ENCODE measurements at places on chromosomes 1 and 21.
A peak's percentile ranks its signal among the peaks of the same experiment; 100 is the strongest.

DNA sequence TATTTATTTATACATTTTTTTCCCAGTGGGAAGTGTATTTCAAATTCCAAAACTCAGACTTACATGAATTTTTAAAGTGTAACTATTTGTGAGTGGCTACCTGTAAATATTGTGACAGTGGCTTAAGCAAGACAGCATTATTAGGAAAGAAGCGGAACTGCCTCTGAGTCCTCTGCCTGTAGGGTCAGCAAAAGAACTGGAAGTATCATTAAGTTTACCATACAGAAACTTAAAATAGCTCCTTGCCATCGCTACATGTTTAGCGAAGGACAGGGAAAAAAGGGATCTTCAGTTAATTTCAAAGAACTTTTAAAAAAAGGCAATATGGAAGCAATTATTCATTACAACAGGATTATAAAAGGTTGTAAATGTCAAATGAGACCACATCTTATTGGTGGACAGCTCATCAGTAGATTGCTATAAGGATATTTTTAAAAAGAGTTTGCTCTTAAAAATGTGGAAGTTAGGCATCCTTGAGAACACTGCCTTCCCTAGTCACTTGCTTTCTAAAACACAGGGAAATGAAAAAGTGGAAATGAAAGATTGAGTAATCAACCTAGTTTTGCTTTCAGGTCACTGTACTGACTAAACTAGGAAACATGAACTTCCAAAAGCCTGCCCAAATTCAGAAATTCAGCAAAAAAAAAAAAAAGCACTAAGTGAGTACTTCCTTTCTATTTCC, 39.2 kb downstream of the NSL1 start:
- peak; percentile 12 for DNase-seq

- DNase-seq, result no peak
These were observed 284.1 kb upstream of the BEND5 start for GRCh38 chr1:49060766-49061165.

DNA sequence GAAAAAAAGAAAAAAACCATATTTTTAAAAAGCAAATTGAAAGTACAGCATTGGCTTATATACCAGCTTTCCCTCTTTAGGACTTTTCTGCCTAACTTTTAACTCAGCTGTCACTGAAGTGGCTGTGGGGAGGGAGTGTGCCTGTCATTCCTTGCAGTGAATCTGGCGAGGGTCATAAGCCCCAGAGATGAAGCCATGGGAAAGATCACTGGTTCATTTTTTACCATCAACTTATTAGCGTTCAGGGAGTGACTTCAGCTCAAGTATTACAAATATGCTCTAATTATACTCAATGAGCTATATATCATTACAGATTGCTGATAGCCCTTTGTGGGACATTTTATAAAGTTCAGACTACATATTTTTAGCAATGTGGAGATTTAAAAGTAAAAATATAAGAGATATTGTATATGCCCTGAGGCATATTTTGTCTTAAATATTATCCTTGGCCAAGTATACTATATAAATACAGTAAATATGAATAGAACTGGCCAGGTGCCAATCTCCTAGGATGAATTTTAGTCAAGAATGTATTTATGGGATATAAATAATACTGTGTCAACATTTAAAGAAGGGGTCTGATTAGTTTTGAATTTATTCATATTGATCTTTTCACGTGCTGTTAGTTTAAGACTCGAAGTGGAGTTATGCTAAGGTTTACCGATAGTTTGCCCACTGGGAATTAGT, 4.4 kb downstream of the TGFB2 start:
- no peak for DNase-seq

- DNase-seq, result no peak
These were observed 108.4 kb upstream of the DAB1 start for GRCh38 chr1:57532299-57532698.

DNA sequence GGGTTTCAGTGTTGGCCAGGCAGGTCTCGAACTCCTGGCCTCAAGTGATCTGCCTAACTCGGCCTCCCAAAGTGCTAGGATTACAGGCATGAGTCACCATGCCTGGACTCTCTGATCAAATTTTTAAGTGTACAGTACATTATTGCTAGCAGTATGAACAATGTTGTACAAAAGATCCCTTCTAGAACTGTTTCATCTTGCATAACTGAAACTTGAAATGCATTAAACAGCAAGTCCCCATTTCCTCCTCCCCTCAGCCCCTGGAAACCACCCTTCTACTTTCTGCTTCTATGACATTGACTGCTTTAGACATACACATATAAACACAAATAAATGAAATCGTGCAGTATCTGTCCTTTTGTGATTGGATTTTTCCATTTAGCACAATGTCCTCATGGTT, 463.4 kb downstream of the PTPRC start:
- no peak for DNase-seq

GRCh38 chr1:110185181-110185580, 24.9 kb upstream of the KCNC4 start:
- DNase-seq, result no peak

- DNase-seq, result no peak
These were observed 32.6 kb downstream of the COLGALT2 start for GRCh38 chr1:184004935-184005334.

- no peak for DNase-seq
These were observed 255.0 kb upstream of the ADGRL2 start for GRCh38 chr1:81545734-81546133.

DNA sequence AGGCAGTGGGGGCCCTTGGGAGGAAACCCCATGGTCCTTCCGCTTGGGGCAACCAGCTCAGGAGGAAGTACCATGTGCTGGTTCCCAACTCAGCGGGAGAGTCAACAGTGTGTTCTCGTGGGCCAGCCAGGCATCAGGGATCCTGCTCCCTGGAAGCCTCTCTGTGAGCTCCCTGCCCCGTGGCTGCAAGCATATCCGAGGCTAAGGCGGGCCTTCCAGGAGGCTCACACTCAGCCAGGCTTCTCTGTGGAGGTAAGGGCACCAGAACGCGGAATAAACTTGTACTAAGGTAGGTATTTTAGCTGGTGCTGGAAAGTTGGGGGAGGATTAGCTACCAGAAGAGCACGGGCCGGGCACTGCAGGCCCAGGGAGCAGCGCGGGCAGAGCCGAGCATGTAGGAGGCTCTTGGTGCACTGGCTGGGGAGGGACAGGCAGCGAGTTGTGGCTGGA, 74.7 kb upstream of the POU3F1 start:
- DNase-seq, result no peak

DNA sequence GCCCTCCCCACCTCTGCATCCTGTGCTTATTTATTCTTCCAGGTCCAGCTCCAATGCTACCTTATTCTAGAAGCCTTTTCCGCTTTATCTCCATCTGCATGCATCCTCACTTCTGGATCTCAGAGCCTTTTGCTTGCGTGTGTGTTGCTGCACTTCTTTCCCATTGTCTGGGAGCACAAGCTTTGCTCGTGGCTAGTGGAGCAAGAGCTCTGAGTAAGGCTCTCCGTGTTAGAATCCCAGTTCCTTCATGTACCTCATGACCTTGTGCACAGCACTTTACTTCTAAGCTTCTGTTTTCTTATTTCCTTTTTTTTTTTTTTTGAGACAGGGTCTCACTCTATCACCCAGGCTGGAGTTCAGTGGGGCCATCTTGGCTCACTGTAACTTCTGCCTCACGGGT, 140.0 kb upstream of the POU3F1 start:
- no peak for DNase-seq

- DNase-seq, result no peak
These were observed 37.7 kb upstream of the IPO9 start for GRCh38 chr1:201791051-201791778.

DNA sequence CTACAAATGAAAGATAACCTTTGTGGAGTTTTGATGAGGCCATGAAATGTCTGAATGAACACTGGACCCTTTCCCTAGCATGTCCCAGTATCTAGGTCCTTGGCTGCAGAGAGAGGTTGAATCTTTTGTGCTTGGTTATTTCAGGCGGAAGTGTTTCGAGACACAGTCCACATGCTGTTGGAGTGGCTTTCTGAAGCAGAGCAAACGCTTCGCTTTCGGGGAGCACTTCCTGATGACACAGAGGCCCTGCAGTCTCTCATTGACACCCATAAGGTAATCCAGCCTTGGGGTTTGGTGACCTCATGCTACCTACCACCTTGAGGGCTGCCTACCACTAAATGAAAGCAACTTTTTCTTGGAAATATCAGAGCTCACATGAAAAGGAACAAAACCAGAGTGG, 38.9 kb upstream of the BMP8A start:
- DNase-seq, result no peak

GRCh38 chr1:113003751-113004690, 48.0 kb upstream of the SLC16A1 start:
- DNase-seq, result no peak

GRCh38 chr1:40783001-40783905, at the start of gene KCNQ4:
TSS of gene KCNQ4 (plus strand) at chr1:40783787. CDS start at chr1:40784094, 307 bp downstream.
- DNase-seq, result no peak

GRCh38 chr1:46525253-46525983, 26.0 kb downstream of the KNCN start:
- no peak for DNase-seq

DNA sequence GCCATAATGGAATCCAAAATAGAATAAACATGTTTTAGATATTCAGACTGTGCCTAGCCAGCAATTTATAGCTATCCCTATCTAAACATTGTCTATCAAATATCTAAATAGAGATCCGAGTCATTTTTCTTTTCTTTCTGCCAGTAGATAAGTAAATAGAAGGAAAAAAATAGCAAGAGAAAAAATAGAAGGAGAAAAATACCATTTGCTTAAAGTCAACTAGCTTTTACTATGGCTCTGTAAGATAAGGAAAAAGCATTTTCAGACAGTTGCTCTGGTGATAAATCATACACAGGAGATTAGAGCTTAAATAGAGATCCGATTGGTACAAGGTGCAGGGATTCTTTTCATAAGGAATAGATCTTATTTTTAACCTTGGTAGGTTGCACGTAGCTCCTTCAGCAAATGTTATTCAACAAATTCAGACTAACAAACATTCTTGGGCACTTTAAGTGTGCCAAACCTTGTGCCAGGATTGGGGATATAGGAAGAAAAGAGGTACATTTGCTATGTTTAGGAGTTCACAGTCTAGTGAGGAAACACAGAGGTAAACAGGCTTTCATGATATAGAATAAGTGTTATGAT, 70.1 kb upstream of the CCDC190 start:
- DNase-seq, result no peak

GRCh38 chr1:240734001-240734400, 122.0 kb upstream of the GREM2 start:
- DNase-seq, result no peak

GRCh38 chr1:71193153-71193552, 112.3 kb upstream of the ZRANB2 start:
- no peak for DNase-seq

- DNase-seq, result no peak
These were observed 10.8 kb downstream of the AHDC1 start for GRCh38 chr1:27592931-27593677.

DNA sequence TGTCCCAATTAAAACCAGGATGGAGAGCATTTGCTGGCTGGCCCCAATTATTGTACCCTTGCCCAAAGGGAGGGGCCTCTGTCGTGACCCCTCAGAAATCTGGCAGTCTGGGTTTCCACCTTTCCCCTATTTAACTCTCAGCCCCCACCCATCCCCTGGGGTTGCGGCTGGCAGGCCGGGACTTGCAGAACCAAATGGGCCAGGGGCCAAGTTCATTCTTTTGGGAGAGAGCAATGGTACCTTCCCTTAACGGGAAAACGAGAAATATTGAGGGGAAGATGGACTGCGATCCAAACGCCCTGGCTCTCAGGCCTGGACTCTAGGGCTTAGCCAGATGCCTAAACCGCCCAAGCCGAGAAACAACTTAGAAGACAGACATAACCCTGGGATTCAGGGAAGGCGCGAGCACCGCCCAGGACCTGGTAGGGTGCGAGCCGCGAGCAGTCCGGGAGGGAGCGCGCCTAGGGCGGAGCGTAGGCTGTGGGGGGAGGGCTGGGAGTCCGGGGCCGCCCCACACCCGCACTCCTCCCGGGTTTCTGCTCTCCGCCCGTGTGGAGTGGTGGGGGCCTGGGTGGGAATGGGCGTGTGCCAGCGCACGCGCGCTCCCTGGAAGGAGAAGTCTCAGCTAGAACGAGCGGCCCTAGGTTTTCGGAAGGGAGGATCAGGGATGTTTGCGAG, at the start of gene SLC27A3:
TSS of gene SLC27A3 (plus strand) at position 628 of the 678 bp plus-strand sequence. CDS start 91 bp downstream, outside the sequence.
- DNase-seq, result no peak

DNA sequence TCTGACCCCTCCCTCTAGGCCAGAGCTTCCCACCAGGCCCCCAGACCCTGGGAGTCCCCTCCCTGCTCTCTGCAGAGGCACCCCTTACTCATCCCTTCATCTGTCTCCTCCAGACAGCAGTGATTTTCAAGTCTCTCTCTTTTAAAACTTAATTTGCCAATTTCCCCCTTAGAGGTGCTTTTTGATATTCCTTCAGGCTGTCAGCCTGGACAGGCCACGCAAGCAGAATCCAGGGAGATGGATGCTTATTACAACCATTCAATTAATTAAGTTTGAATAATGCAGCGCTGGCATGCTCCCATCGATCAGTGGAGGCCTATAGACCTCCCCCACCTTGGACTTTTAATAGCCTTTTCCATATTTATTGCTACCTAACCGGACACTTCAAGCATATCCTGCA, 6.2 kb downstream of the CAMK2N1 start:
- no peak for DNase-seq

- DNase-seq, result no peak
These were observed 22.6 kb downstream of the PHACTR4 start for GRCh38 chr1:28392027-28392652.

- no peak for DNase-seq
These were observed 77.0 kb downstream of the DDR2 start for GRCh38 chr1:162709132-162709860.

DNA sequence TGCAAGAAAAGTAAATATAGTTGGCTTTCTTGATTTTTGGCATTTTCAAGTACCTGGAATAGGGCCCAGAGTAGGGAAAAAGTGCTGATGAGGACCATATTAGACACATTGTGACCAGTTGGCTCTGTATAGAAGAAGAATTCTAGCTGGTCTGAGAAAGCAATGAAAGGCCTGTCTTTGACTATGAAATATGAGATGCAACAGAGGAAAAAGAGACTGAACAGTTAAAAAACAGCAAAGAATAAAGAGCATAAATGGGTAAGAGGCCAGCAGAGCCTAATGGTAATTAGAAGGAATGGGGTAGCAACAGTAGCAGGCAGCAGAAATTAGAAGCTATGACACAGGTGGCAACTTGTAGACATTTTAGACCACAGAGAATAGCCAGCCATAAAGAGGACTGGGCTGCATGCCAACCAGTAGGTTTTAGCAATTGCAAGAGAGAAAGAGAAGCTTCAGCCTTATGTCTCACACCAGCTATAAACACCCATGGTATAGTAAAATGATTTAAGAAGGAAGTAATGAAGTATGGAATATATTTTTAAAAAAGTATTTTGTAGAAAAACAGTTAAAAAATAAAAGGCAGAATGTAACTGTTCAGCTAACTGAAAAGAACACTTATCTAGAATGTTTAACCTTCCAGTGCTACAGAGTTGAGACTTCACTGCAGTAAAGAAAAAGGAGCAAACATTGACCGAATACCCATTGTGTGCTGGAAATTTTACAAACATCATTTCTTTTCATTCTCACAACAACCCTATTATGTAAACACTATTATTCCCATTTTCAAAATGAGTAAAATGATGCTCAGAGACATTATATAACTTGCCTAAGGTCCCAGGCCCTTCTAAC, 114.1 kb downstream of the LHX4 start:
- DNase-seq, result no peak

GRCh38 chr1:224616756-224617409, 766 bp downstream of the CNIH3 start:
- no peak for DNase-seq
